ENCODE measurements at places on chromosomes 6 and 20.

DNA sequence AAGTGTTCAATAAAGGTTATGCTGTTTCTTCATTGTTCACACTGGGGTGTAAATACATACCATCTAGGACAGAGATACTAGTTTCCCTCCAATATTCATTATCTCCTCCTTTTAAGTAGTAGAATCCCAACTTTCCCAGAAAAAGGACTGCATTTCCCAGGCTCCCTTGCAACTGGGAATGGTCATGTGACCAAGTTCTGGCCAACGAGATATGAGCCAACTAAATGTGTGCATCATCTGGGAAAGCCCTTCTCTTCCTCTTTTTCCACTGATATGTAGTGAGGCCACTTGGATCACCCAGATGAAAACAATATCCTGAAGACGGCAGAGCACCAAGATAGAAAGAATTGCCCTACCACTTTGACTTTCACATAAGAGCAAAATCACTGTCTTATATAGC lies 97.9 kb upstream of the PTPRT start:
- no peak overlapping the region for H3K27ac ChIP-seq
- no peak overlapping the region for H3K4me3 ChIP-seq

GRCh38 chr6:9112544-9112943 lies 677.2 kb upstream of the SLC35B3 start:
- DNase-seq, result no peak
- no peaks in the 10 kb centered on the region for H3K4me1 ChIP-seq
- H3K4me3 ChIP-seq, result no peak overlapping the region
- no peak overlapping the region for H3K27ac ChIP-seq
- H3K36me3 ChIP-seq, result no peaks in the 10 kb centered on the region

GRCh38 chr20:54596651-54597050 lies 121.3 kb downstream of the DOK5 start:
- H3K4me3 ChIP-seq, result no peak overlapping the region
- no peaks in the 10 kb centered on the region for H3K4me1 ChIP-seq
- no peaks in the 10 kb centered on the region for H3K27me3 ChIP-seq
- no peak overlapping the region for H3K27ac ChIP-seq
- no peaks in the 10 kb centered on the region for H3K36me3 ChIP-seq

DNA sequence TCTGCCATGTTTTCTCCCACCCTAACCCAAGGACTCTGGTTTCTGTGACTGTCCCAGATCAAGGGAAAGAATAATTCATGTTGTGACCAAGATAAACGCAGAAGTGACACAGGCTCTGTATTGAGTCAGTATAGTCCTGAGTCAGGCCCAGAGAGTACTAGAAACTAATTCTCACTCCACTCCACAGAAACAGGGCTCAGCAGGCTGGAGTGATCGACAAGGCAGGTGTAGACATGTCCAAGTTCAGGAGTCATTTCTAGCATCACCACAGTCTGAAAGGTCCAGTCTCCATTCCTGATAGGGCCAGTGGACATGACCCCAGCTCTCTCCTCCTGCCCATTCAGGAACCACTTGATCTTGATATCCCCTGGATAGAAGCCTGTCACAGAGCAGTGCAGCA lies 2.7 kb downstream of the HLA-DOB start:
- no peaks in the 10 kb centered on the region for H3K36me3 ChIP-seq
- no peak overlapping the region for H3K4me3 ChIP-seq
- no peak overlapping the region for H3K27ac ChIP-seq
- no peaks in the 10 kb centered on the region for H3K27me3 ChIP-seq

DNA sequence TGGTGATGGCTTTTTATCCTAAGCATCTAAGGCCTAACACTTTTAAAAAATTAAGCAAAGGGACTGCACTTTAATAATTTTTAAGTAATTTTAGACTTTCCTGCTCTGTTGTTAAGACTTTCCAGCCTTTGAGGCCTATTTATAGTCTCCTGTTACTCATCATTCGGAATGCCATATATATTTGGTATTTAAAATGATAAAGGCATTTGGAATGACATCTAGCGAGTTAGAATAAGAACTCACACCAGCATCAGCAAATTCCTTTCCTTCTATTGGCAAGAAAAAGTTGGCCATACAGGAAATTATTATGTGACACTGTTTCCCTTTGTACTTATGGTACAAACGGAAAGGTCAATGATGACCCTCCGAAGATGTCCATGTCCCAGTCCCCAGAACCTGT lies 88.1 kb upstream of the STMND1 start:
- no peaks in the 10 kb centered on the region for H3K36me3 ChIP-seq
- H3K4me3 ChIP-seq, result no peak overlapping the region
- H3K27me3 ChIP-seq, result no peaks in the 10 kb centered on the region
- peak overlapping the region; percentile 68 for H3K27ac ChIP-seq

- H3K27me3 ChIP-seq, result no peaks in the 10 kb centered on the region
- no peak for DNase-seq
- H3K36me3 ChIP-seq, result no peaks in the 10 kb centered on the region
- no peaks in the 10 kb centered on the region for H3K4me1 ChIP-seq
Observed at GRCh38 chr20:40307997-40308396, 381.0 kb downstream of the MAFB start.

- H3K27me3 ChIP-seq, result peaks cover 9% of the 10 kb centered on the region
- DNase-seq, result no peak
- H3K4me3 ChIP-seq, result no peak overlapping the region
- H3K27ac ChIP-seq, result no peak overlapping the region
- H3K4me1 ChIP-seq, result peaks cover 12% of the 10 kb centered on the region
Observed at GRCh38 chr6:36025260-36025931, 955 bp upstream of the SLC26A8 start.

GRCh38 chr6:11212664-11213063 lies 19.8 kb downstream of the NEDD9 start:
- H3K27ac ChIP-seq, result peak overlapping the region; percentile 83

DNA sequence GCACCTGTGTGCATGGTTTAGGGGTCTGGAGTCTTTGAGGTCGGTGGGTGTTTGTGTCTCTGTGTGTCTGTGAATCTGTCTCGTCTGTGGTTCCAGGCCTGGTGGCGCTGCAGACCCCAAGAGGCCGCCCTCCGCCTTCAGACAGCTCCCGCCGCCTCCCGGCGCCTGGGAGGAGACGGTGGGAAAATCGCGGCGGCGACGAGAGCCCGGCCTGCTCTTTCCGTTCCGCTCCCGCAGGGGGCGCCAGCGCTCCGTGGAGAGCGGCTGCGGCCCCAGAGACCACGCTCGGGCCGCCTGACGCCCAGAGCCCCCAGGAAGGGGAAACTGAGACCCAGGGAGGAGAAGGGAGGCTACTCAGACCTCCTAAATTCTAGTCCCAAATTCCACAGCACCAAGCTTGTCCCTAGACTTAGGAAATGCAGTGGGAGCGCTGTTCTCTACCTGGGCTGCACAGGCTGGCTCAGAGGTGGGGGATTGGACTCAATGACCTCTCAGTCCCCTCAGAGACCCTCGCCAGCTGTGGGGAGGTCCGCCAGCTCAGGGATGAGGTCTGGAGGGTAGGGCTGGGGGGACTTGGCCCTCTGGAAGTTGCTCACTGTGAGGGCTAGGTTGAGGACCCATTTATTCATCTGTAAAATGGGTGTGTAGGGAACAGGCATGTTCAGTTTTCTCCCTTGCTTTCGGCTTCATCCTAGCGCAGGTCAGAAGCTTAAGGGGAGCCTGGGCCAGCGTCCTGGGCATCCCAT lies 36.9 kb upstream of the BLCAP start:
- peaks cover 5% of the 10 kb centered on the region for H3K4me1 ChIP-seq
- peak; percentile 44 for DNase-seq
- H3K4me3 ChIP-seq, result no peak overlapping the region
- H3K27me3 ChIP-seq, result peaks cover 88% of the 10 kb centered on the region

All from transverse colon (tissue), 4 donors.